Fibroblast of skin of right biceps (primary cell): ENCODE measurements at places on chromosomes 16 and 17.

GRCh38 chr17:59154292-59154720, 680 bp downstream of the SKA2 start:
- DNase-seq: peak; percentile 59

DNA sequence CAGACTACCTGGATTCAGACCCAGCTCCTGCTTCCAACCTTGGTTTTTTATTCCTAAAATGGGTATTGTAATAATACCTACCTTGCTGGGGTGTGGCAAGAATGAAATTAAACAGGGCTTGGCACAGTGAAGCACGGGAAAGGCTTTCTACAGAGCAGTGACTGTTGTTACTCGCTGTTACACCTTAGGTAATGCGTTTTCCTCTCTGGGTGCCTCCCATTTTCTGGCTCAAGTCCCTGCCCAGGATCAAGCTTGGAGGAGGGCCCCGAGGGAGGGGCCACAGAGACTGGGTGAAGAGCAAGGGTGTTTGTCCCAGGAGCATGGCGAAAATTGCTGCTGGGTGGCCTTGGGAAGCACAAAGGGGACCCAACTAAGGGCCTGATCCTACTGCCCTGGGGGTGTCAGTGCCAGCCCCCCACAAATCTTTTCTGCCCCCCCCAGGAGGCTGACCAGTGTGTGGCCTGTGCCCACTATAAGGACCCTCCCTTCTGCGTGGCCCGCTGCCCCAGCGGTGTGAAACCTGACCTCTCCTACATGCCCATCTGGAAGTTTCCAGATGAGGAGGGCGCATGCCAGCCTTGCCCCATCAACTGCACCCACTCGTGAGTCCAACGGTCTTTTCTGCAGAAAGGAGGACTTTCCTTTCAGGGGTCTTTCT, 13.3 kb downstream of the MIEN1 start:
- no peak for DNase-seq

DNA sequence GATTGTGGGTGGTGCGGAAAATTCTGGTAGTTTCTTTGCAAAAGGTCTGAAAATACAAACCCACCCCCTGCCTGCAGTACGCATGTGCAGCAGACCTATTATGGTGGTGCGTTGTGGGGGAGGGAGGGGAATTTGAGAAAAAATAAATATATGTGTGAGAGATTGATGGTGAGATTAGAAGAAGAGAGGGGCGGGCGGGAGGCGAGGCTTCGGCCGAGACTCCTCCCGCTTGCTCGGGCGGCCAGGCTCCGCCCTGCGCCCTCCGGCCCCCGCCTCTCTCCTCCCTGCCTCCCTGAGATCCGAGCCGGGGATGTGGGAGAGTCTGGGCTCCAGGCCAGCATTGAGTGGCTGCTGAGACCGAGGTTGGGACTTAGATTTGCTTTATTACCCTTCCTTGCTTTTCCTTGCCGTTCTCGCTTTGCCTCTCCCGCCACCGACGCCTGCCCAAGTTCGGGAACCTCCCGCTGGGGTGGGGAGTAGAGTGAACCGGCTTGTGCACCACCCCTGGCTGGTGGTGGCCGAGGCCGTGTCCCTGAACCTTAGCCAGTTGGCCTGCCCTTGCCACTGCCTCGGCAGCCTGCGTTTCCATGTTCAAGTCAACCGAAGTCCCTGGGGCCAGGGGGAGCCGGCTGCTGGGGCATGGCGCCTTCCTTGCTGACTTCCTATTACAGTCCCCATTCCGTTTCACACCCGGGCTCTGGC, 956 bp upstream of the CHD3 start:
- peak; percentile 99 for DNase-seq

GRCh38 chr16:12559714-12560113, 244.0 kb downstream of the CPPED1 start:
- DNase-seq: peak; percentile 66

- peak; percentile 96 for DNase-seq
Observed at GRCh38 chr16:12120217-12120981, 143.9 kb downstream of the SNX29 start.

- DNase-seq: peak; percentile 60
Observed at GRCh38 chr17:2057760-2058585, 3.1 kb downstream of the HIC1 start.

GRCh38 chr17:82664276-82664575, 16.0 kb upstream of the WDR45B start:
- no peak for DNase-seq

DNA sequence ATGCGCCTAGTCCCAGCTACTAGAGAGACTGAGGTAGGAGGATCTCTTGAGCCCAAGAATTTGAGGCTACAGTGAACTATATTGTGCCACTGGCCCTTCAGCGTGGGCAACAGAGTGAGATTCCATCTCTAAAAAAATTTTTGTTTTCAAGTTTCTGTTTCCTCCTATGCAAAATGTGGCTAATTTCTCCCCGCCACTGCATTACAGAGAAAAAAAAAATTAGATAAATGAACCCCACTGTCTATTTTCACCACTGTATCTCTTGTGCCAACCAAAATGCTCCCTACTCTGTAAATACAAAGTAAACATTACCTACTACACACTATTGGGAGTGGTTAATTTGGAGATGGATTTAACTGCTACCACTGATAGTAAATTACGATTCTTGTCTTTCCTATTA, 2.0 kb downstream of the MARF1 start:
- DNase-seq: no peak

- DNase-seq: no peak
Observed at GRCh38 chr16:8714174-8714573, 39.8 kb downstream of the ABAT start.

GRCh38 chr16:25013751-25014499, 1.2 kb downstream of the ARHGAP17 start:
- no peak for DNase-seq

- no peak for DNase-seq
Observed at GRCh38 chr17:2700491-2701141, 10.9 kb downstream of the CLUH start.

DNA sequence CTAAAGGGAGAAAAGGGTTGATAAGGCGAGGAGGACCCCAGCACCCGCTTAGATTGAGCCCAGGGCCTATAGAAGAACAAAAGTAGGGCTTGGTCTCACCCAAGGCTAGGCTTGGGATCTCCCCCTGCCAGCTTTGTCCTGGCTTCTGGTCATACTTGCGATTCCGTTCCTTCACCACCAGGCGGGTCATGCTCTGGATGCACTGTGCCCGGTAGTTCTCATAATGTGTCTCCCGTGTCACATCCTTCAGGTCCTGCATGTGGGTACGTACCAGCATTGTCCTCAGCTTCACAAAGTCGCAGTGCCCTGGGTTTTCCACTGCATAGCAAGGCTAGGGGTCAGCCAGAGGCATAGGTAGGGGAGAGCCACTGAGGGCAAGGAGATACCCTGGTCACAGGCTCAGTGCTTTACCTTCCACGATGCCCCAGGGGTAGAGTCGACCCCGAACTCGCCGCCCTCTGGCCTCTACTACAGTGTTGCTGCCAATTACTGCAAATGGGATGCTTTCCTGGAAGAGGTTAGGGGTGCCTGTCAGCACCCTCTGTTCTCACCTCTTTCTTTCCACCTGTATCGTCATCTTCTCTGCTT, 6.5 kb upstream of the MTMR4 start:
- DNase-seq: peak; percentile 39

DNA sequence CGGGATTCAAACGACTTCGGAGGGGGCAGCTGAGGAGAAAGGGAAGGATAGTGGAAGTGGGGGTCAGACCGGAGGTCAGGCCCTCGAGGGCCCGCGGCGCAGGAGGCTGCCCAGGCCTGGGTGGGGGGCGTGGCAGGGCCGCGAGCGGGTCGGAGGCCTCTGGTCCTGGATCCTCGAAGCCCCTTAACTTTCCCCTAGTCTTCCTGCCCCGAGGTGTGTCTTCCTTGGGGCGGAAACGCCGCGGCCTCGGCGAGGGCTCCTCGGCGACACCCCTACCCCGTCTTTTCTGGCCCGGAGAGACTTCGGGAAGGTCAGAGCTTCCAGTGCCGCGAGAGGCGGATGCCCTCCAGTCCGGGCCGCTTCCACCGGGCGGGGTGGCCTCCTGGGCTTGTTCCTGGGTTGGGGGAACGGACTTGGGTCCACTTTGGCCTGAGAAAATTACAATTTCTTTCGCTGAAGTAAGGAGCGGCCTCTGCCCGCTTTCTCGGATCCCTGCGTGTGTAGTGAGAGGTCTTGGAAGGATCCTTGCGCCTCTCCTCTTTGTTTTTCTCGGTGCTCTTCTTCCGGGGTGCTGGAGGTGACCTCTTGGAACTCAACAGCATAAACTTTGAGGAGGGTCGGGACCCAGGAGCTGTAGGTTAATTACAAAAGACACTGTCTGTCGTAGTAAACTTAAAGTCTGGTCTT, 491 bp downstream of the IST1 start:
- DNase-seq: peak; percentile 53

DNA sequence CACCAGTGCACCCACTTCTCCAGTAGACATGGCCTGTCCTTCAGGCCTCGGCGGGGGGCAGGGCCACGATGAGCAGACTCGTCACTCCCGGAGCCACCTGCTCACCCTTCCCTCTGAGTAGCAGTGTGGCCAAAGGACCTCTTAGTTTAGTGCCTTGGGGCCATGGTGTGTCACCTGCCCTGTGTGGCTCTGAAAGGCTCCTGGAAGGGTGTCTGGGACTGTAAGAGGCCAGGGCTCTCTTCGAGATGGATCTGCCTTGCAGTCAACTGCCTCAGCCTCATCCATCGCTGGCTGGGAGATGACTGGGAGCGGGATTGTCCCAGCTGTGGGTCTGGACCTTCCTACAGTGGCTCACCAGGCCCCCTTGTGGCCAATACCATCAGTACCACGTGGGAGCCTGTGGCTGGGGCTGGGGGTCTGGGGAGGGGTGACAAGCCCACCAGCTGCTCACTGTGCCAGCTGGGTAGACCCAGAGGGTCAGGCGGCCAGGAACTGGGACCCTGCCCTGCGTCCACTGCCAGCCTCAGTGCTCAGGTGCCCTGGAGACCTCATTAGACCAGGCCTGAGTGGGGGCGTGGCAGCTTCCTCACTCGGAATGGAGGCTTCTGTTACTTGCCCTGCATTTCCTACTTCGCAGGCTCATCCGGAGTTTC, 133.4 kb downstream of the OR1D5 start:
- peak; percentile 6 for DNase-seq

- DNase-seq: no peak
Observed at GRCh38 chr16:83972256-83973008, 4.4 kb downstream of the NECAB2 start.

GRCh38 chr16:51756447-51757123, 605.5 kb upstream of the SALL1 start:
- no peak for DNase-seq

GRCh38 chr16:4692460-4693295, 684 bp upstream of the NUDT16L1 start:
- DNase-seq: no peak

GRCh38 chr16:27363797-27364196, 38.2 kb upstream of the IL21R start:
- DNase-seq: no peak

DNA sequence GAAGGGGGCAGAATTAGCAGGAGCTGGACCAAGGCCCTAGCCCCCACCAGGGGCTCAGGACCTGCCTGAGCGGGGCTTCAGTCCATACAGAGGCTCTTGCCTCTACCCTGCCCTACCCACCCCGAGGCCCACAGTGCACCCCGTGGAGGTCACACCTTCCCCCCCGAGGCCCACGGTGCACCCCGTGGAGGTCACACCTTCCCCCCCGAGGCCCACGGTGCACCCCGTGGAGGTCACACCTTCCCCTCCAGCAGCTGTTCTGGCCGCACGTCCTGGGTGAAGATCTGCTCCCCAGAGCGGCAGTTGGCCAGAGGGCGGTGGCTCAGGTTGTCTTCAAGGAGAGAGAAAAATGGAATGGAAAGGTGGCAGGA, 11.4 kb downstream of the CASKIN2 start:
- DNase-seq: no peak

- DNase-seq: no peak
Observed at GRCh38 chr16:8044796-8045195, 545.5 kb downstream of the TMEM114 start.

- DNase-seq: no peak
Observed at GRCh38 chr16:51442141-51442870, 291.2 kb upstream of the SALL1 start.

DNA sequence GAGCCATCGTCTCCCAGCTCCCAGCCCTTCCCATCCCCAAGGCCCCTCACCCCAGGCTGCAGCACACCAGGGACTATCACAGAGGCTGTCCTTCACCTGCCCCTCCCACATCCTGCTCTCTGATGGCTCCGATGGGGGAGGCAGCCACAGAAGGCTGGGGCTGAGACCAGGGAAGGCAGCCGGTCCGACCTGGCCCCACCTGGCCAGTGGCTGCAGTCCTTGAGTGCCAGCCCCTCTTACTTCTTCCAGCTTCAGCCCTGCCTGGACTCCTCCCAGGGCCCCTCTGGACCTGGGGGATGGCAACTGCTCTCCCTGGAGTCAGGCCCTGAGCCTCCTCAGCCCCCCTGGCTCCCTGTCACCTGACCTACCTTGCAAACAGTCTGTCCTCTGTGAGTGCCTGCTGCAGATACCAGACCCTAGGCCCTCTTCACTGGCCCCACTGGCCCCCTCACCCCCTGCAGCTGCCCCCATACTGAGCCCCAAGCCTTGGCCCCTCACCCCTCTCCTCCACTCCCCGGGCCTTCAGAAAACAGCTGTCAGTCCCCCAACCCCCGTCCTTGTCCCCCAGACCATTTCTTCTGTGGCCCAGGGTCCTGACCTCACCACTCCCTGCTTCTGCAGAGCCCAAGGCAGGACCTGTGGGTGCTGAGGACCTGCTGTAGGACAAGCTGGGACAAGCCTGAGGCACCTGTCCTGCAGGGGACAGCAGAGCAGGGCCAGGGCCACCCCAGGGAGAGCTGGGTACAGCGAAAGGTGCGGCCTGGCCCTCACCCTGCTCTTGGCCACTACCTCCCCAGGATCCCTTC, 12.6 kb upstream of the SRRM2 start:
- DNase-seq: no peak

- peak; percentile 84 for DNase-seq
Observed at GRCh38 chr16:75351183-75351582, 82.1 kb downstream of the CFDP1 start.

GRCh38 chr17:29694918-29695563, 72.3 kb upstream of the CORO6 start:
- DNase-seq: no peak

- no peak for DNase-seq
Observed at GRCh38 chr16:74283716-74284115, 12.9 kb upstream of the PSMD7 start.

- no peak for DNase-seq
Observed at GRCh38 chr16:8511464-8511863, 78.8 kb downstream of the TMEM114 start.
